ENCODE measurements at places on chromosomes 2 and 18.

DNA sequence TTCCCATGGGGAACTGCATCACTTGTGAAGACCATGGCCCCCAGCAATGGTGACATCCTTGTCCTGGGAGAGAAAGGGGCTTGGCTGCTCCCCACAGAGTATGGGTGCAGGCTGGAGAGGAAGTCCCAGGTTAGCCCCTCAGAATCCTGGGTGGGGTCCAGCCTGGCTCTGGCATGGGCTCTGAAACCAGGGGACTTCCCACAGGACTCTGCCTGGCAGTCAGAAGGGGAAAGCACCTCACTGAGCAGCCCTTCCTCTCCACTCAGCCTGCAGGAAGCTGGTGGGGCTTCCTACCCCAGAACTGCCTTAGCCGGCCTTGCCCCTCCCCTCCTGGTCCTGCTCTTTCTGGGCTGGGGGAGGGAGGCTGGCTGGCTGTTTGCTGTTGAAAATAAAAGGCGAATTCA lies 3.7 kb downstream of the NEURL3 start:
- DNase-seq = peak; percentile 23

DNA sequence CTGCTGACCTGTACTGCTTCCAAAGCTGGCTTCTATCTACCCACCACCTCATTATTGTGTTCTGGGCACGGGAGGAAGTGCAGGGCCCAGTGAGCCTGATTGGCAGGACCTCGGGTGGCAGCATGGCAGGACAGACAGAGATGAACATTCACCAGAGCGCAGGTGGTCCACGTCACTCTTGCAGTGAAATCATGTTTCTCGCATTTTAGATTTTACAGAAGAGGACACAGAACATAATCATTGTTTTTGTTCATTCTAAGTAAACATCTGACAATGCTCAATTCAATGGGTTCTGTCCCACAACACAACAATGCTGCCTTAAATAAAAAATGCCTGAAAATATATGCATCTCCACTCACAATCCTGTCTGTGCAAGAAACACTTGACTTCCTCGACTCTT lies 11.5 kb upstream of the BIN1 start:
- DNase-seq = no peak

DNA sequence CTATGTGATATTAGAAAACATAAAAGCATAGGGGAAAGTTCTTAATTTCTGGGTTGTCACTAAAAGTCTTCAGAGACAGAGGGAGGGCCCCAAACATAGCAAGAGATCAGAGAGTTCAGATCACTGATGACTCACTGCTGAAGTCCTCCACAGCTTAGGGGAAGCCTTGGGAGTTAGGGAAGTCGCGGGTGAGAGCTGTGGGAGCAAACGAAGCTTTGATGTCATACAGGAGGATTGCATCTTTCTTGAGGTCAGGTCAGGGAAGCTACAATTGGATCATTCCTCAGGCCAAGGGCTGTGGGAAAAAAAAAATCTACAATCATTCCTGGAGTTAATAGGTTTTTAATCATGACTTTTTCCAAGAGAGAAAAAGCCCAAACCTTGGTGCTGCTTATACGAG lies 96.2 kb downstream of the COPS8 start:
- no peak for DNase-seq

DNA sequence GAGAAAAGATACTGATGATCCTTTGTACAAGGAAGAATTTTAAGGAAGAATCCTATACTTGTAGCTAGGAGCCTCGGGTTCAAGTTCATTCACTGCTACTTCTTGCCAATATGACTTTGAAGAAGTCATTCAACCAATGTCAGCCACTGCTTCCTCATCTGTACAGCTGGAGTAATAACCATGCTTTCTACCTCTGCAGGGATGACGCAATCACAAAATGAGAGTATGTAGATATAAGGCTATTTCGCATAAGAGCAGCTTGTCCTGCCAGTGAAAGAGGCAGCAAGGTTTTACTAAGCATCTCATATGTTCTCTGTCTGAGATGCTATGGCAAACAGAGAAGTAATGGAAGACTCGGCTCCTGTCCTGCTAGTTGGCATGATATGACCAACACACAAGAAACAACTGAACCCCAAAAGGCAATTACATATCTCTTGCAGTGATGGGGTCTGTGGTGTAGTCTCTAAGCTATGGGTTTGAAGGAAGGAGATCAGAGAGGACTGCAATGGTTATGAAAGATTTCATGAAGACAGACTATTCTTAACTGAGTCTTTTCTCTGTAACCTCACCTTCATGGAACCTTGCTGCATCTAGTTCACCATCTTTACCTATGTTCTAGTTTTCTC lies 9.2 kb downstream of the AAK1 start:
- no peak for DNase-seq

DNA sequence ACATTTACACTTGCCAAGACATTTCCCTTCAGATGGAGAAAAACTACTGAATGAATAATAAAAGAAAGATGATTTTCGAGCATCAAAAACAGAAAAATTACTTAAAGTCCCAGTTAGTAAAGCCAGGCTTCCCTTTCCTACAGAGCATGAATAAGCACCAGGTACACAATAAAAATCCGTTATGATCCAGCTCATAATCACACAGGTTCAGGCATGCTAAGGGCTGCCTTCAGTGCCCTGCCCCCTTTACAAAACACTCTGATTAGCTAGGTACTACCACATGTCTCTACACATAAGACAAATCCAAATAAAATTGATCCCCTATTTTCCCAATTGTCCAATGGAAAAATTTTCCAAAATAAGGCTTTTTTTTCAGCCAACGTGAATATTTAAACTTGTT lies 413.2 kb upstream of the LRATD1 start:
- DNase-seq = no peak

- no peak for DNase-seq
Observed at GRCh38 chr2:56234241-56234640, 50.5 kb downstream of the CCDC85A start.
